ELF-1 (cell line): ENCODE measurements at places on chromosomes 1 and 21.
A peak's percentile ranks its signal among the peaks of the same experiment; 100 is the strongest.

DNA sequence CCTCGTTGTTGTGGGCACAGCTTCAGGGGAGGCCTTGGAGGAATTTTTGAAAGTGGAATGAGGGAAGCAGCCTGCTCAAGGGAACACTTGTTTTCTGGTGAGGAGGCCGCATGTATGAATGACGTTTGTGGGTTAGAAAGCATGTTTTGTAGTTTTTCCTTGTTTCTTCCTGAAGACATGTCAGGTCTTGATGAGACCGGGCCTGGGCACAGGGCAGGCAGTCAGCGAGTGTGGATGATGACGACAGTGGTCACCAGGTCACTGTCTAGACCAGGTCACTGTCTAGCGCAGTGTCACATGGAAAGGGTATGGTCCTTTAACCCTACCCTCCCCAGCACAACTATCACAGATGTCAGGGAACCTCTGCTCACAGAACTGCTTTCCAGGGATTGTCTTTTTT is 7.3 kb downstream of the PSEN2 start:
- no peak for DNase-seq

DNA sequence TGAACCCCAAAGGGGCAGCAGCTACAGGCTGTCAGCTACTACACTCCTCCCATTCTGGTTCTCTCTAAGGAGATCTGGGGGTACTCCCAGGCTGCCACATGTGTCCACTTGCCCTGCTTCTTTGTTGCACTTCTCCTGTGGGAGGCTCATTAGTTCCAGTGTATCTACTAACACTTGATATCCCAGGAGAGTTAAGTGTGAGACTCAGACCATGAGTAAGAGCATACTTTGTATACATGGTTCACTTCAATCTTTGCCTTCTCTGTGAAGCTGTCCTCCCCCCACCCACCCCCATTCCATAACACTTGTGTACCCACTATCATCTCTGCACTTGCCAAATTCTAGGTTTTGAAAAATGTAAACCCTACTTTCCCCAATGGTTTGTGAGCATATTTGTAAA is 34.9 kb upstream of the GADD45A start:
- DNase-seq, result no peak

- DNase-seq, result no peak
These were observed 14.9 kb upstream of the RNF223 start for GRCh38 chr1:1088801-1089680.

GRCh38 chr1:202623075-202623474 is 87.2 kb downstream of the SYT2 start:
- peak; percentile 68 for DNase-seq

GRCh38 chr1:21472861-21473260 is 32.9 kb downstream of the NBPF3 start:
- no peak for DNase-seq

GRCh38 chr1:59494145-59494833 is 197.4 kb downstream of the FGGY start:
- no peak for DNase-seq

- DNase-seq, result no peak
These were observed 25.7 kb downstream of the URB1 start for GRCh38 chr21:32367158-32367557.

DNA sequence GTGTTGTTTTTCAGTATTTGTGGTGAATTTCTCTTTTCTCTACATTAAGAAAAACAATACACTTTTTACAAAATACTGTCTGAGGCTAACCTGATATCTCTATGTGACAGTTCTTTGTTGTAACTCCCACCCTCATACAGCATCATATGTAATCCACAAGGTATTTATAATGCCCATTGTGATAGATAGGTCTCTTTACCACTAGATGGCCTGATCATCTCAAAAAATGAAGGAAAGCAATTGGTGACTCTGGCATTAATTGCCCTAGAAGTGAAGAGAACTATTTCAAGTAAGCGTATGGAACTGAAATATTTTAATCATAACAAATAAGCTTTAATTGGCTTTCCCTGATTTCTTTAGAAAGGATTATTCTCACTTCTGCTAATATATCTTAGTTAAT is 36.2 kb upstream of the HFM1 start:
- no peak for DNase-seq

DNA sequence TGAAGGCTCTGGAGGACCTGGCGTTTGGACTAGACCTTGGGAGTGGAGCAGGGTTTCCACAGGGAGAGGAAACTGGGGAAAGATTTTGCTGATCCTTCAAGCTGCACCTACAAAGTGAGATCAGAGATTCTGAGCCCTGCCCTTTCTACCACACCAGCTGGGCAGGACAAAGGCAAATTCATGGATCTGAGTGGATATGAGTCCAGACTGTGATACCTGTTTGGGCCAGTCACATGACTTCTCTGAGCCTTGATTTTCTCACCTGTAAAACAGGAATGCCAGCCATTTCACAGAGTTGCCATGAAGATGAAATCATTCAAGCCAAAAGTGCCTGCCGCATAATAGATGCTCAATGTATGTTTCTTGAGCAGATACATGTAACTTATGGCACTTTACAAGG is 4.9 kb upstream of the RASSF5 start:
- no peak for DNase-seq

DNA sequence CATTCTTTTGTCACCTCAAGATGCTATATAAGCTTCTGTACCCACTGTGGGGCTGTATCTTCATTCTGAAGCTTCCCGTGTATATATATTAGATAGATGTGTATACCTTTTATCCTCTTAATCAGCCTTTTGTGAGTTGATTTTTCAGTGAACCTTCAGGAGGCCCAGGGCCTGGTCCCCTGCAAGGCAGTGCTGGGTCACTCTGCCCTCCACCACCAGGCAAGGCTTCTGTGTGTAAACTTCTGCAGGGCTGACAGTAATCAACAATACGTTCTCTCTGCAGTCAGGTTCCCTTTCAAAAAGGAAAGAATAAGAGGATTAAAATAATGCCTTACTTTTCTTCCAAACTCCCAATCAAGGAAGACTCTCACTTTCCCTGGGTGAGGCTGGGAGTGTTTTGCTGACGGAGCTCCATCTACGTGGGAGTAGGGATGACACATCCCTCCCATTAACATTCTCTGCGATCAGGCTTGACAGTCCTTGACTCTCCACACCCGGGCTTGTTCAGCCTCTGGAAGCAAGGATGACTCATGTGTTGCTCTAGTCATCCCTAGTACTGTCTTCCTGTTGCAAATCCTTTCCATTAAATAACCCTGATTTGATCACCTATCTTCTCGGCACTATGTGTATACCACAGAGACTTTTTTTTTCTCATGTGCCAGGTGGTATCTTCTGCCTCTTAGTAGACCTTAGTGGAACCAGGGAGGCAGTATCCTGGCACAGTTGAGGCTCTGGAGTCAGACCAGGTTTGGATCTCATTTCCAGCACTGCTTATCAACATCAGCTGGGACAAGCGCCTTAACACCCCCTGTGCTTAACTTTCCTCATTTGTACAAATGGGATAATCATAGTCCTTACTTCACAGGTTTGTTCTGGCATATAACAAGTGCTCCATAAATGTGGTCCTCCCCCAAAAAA is 70.3 kb upstream of the KCNK1 start:
- peak; percentile 70 for DNase-seq

DNA sequence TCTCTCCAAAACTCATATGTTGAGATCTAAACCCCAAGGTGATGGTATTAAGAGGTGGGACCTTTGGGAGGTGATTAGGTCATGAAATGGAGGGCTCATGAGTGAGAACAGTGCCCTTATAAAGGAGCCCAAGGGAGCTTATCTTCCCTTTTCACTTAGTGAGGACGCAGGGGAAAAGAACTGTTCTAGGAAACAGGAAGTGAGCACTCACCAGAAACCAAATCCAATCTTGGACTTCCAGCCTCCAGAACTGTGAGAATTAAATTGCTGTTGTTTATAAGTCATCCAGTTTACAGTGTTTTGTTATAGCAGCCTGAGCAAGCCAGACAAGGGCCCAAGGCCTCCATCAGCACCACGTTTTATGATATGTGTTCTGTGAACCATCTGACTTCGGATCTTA is 60.3 kb upstream of the LRRC8D start:
- DNase-seq, result no peak

DNA sequence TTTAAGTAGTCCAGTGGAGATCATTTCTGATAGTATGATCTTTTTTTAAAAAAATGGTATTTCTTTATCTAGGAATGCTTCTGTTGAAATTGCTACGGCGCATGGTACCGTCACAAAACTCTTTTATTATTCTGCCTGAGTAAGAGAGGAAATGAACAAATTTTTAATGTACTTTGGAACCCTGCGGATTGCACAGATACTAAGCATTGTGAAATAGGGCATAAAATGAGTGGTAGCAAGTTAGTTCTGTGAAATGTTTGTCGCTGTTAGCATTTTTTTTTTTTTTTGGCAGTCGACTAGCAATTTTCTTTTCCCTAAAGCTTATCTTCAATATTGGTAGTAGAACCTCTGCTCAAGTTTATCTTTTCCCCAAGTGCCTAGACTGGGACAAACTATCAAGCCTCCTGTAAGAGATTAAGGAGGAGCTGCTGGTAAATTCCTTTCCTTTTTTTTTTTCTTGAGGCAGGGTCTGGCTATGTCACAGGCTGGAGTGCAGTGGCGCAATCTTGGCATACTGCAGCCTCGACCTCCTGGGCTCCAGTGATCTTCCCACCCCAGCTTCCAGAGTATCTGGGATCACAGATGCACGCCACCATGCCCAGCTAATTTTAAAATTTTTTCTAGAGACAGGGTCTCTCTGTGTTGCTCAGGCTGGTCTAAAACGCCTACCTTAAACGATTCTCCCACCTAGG is 2.2 kb downstream of the ITSN1 start:
- DNase-seq, result peak; percentile 70

DNA sequence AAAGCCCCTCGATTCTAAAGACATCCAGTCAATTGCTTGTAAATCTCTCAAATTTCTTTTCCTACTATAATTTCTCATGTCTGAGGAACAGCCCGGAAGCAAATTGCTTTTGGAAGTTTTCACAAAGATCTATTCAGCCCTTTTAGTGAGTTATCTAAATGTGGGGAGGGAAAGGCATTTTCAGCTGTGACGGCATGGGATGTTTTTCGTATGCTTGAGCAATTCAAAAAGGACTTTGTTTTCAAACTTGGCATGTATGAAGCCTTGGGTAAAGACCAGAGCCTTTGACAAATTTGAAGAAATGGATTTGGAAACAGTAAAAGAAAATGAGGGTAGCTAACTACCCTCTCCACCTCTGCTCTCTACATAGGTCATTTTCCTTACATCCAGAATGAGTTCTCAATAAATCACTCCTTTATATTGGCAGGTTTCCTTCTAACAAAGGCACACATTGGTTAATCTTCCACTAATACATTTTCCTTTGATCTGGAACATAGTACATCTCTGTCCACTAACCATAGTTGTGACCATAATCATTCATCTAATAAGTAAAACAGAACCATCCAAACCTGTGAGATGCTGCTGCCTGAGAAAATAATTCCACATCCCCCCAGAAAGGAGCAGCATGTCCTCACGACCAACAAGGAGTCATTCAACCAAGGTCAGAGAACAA is 66.1 kb upstream of the ADAM30 start:
- DNase-seq, result no peak

GRCh38 chr21:17765207-17765606 is 53.9 kb downstream of the C21orf91 start:
- no peak for DNase-seq
